Mesangial cell (primary cell): ENCODE measurements at places on chromosomes 11 and 22. TPM values are rescaled to one million over a fixed set of nuclear protein-coding genes. Genes with fewer than 3 reads are reported as not detected.

The C22orf42 gene
- total RNA-seq = not detected in 2 replicates

The APOBEC3F gene
- 4.6 and 8.9 TPM in 2 replicates for total RNA-seq

The OR2AG2 gene
- total RNA-seq = under 0.01 and 0.13 TPM in 2 replicates

The OR5B21 gene
- not detected in 2 replicates for total RNA-seq

The GAL3ST3 gene
- 2.1 and 45.1 TPM in 2 replicates for total RNA-seq

The SMARCB1 gene
- total RNA-seq = 110 and 127 TPM in 2 replicates

The FBLN1 gene
- total RNA-seq = 43.8 and 87.7 TPM in 2 replicates

The GGTLC2 gene
- not detected in 2 replicates for total RNA-seq

The LARGE1 gene
- total RNA-seq = 9.8 and 20.4 TPM in 2 replicates

The CD3E gene
- not detected in 2 replicates for total RNA-seq

The SAA4 gene
- 0.33 TPM in 1 of 2 replicates, not detected in the other for total RNA-seq

The TYR gene
- total RNA-seq = not detected in 2 replicates

The MYEOV gene
- 1.0 and 1.5 TPM in 2 replicates for total RNA-seq

The TMEM191C gene
- total RNA-seq = 0.98 and 1.3 TPM in 2 replicates

The GGTLC3 gene
- total RNA-seq = not detected in 2 replicates

The ARL2 gene
- 183 and 212 TPM in 2 replicates for total RNA-seq

The LIPT2 gene
- 9.4 and 10.4 TPM in 2 replicates for total RNA-seq

The DRAP1 gene
- total RNA-seq = 104 and 182 TPM in 2 replicates

The OR51B5 gene
- not detected in 2 replicates for total RNA-seq

The MGAT3 gene
- total RNA-seq = 0.16 and 2.2 TPM in 2 replicates

The TSSK2 gene
- total RNA-seq = not detected in 2 replicates

The C11orf91 gene
- 0.13 TPM in 1 of 2 replicates, not detected in the other for total RNA-seq

The DSCAML1 gene
- total RNA-seq = 9.0 TPM in 1 of 2 replicates, not detected in the other

The RASD2 gene
- under 0.01 and 0.13 TPM in 2 replicates for total RNA-seq

The MPEG1 gene
- not detected in 2 replicates for total RNA-seq

The IFITM1 gene
- total RNA-seq = 12.9 and 305 TPM in 2 replicates

The RPS6KB2 gene
- total RNA-seq = 55.7 and 76.3 TPM in 2 replicates

The ANO9 gene
- total RNA-seq = 3.1 and 15.8 TPM in 2 replicates

The ELMOD1 gene
- total RNA-seq = not detected in 2 replicates

The RBMXL2 gene
- total RNA-seq = not detected in 2 replicates

The KRTAP5-1 gene
- total RNA-seq = not detected in 2 replicates

The DDX25 gene
- total RNA-seq = not detected in 2 replicates

The GRIK4 gene
- 0.13 TPM in 1 of 2 replicates, not detected in the other for total RNA-seq

The PLAAT2 gene
- 0.16 TPM in 1 of 2 replicates, not detected in the other for total RNA-seq

The IL17REL gene
- total RNA-seq = 0.25 TPM in 1 of 2 replicates, not detected in the other

The PLAAT5 gene
- 0.16 and 0.63 TPM in 2 replicates for total RNA-seq

The ACO2 gene
- total RNA-seq = 83.4 and 107 TPM in 2 replicates

The MED19 gene
- total RNA-seq = 33.6 and 36.5 TPM in 2 replicates

The HBB gene
- not detected in 2 replicates for total RNA-seq

The RHOD gene
- 38.5 and 94.6 TPM in 2 replicates for total RNA-seq

The SCGB1D2 gene
- total RNA-seq = not detected in 2 replicates

The APLNR gene
- not detected in 2 replicates for total RNA-seq

The LARGE2 gene
- total RNA-seq = under 0.01 and 0.25 TPM in 2 replicates

The MS4A3 gene
- total RNA-seq = not detected in 2 replicates
